CD4-positive, alpha-beta T cell treated with Interleukin-6 at 100 ng/mL for 8 hours (primary cell): ENCODE measurements at places on chromosomes 5 and 9.

GRCh38 chr9:74610523-74611061 lies 113.5 kb downstream of the RORB start:
- DNase-seq: no peak

DNA sequence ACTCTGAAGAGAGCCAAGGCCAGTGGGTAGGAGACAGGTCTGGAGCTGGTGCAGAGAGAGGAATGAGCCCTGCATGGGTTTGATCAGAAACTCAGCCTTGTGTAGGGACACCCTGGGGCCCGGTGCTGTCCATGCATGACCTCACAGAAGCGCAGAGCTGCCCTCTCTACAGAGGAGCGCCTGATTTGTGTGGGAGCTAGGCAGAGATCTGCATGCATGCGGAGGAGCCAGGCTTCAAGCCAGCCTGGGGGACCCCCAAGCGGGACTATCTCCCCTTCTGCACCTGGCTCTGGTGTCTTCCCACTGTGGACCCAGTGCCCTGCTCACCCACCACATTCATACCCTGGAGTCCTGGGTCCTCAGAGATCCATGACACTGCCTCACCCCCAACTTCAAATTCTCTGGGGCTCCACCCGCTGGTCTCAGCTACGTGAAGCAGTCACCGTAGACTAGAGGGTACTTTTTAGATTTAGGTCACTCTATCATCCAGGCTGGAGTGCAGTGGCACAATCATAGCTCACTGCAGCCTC lies 2.6 kb upstream of the LCN2 start:
- no peak for DNase-seq

DNA sequence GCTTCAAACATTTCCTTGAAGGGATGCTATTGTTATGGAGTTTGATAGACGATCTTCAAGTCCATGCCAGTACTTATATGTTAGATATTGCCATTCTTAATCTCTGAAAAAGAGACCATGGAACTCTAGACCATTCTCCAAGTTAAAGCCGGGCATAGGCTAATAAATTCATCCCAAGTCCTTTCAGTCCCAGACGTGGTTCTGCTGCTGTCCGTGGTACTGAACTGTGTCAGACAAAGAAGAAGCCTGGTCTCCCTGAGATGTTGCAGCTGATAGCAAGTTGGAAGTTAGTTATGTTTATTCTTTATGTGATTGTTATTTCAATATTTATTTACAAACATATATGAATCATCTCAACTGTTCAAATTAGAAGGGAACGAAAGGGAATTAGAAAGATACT lies 158.7 kb downstream of the NMUR2 start:
- DNase-seq: no peak

DNA sequence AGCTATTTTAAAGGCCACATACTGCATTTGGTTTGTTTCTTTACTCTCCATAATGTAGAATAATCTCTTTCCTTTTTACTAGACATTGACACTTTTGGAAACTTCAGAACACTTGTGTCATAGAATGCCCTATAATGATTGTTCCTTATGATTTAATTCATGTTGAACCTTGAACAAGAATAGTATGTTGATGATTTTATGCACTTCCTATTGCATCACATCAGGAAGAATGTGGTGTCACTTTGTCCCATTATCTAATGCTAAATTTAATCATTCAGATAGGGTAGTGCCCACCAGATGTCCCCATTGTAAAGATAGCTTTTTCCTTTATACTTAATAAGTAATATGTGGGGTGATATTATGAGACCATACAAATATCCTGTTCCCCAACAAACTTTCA lies 19.4 kb upstream of the DEPDC1B start:
- DNase-seq: no peak

GRCh38 chr5:125654392-125654791 lies 768.8 kb upstream of the GRAMD2B start:
- no peak for DNase-seq

DNA sequence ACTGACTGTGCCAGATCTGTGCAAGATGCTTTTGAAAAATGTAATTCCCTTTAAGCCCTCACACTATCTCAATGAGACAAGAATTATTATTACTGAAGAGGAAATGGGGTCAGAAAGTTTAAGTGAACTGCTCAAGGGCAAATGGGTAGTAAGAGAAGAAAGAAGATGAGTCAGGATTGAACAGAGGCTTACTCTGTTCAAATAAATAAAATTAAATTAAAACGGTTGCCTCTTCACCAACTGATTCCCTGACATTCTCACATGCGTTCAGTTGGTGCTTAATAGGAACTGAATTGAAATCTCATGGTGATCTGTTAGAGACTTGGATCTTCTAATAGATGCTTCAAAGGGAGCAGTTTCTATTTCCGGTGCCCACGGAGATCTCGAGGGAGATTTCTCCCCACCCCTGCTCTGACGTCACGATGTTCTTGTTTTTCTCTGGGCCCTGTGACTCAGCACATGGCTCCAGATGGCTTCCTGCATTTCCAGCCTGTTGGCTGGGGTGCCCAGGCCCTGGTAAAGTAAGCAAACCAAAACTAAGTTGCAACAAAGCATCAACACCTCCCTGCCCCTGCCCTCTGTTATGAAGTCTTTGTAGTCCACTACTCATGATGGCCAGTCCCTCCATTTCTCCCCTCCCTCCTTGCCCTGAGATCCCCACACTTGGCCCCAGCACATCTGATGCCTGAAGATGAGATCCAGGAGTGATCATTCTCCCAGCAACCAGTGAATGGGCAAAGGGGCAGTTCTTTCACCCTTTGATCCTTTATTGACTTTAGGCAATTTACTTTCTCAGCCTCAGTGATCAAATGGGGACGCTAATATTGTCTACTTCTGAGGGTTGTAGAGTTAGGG lies 106.1 kb upstream of the CPEB4 start:
- DNase-seq: peak; percentile 68

DNA sequence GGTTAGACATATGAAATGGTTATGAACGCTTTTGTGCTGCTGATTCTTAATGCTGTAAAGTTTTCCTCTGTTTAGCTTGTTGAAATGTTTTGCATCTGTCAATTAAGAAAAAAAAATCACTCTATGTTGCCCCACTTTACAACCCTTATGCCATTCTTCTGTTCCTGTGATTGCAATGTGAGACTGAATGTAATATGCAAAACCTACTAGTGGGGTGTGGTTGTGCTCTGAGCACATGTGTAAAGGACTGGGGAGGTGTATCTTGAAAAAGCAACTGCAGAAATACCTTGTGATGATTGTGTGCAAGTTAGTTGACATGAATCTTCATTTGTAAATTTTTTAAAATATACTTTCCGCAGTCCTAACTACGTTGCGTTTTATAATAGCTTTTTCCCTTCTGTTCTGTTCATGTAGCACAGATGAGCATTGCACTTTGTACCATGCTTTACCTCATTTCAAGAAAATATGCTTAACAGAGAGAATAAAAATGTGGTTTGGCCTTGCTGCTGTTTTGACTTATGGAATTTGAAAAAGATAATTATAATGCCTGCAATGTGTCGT lies 357.0 kb upstream of the PIK3R1 start:
- DNase-seq: no peak

- no peak for DNase-seq
Observed at GRCh38 chr5:17438027-17438426, 60.0 kb upstream of the TAF11L2 start.

GRCh38 chr9:127558581-127559246 lies 53.4 kb upstream of the STXBP1 start:
- DNase-seq: no peak

- DNase-seq: no peak
Observed at GRCh38 chr5:11322133-11322532, 561.1 kb upstream of the DAP start.

GRCh38 chr5:174189654-174190541 lies 144.4 kb downstream of the NSG2 start:
- DNase-seq: no peak

DNA sequence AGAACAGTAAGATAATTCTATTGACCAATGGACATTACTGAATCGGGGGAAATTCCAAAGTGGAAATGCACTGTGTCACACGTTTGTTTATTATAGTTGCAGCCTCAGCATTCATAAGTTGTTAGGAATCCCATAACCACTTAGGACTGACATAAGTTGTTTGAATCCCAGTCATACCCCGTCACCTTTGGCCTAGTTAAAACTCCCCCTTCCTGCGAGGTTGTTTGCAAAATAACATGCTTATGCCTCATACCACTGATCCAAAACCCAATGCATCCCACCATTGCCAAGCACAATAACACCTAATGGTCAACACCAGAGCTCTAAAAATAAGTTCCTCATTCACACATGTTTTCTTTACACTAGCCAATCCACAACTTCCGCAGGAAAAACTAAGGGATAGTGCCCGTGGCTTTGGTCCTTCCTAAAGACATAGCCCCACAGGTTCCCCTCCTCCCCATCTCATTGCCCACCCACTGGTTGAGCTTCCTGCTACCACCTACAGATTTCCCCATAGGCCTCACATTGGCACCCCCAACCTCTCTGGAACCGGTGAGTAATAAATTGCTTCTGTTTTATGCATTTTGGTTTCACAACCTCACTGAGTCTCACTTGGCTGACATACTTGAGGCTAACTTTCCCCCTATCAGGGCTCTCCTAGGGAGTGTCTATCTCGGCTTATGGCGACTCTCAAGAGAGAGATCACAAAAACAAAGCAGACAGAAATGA lies 42.3 kb upstream of the MUSK start:
- no peak for DNase-seq

GRCh38 chr9:84589542-84589941 lies 80.0 kb upstream of the NTRK2 start:
- DNase-seq: no peak

DNA sequence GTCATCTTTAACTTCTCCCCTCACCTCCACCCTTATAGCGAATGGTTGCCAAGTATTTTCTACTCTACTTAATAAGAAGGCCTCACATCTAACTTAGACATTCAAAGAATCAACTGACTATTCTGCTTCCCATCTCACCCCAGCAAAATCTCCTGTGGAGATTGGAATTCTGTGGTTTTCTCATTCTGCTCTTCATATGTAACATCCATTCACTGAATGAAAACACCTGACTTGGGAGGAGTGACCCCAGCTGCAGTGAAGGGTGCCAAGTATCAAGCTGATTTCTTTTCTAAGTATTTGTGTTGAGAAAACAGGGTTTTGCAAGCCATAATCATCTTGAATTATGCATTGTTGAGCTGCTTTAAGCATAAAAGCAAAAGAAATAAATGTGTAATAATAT lies 42.5 kb upstream of the TAF1L start:
- DNase-seq: no peak

GRCh38 chr5:39158127-39158593 lies 61.2 kb downstream of the FYB1 start:
- no peak for DNase-seq

DNA sequence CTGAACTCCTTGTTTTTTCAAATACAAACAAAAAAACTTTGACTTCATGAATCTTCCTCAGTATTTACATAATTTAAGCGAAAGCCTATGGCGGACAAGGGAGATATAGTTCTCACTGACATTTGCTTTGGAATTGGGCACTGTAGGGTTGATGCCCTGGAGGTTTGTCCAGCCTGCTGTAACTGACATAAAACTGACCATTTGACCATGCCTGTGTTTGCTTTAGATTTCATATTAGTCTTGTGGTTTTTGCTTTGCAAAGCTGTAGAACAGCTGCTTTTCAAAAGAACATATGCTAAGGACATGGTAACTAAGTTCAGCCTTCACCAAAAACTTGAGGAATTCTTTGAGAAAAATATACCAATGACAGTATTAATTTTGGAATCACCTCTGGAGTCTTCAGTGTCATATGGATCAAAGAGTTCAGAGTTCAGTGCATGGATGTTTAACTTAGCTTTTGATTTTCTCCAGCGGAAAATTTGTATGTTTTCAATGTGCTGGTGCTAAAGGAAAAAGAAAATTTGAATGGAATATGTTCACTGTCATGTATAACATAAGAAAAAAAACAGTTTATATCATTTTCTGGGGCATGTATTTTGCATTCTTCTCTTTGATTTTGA lies 1013.1 kb downstream of the NR2F1-AS1 start:
- DNase-seq: no peak

GRCh38 chr5:78638973-78639669 lies 9.5 kb downstream of the LHFPL2 start:
- no peak for DNase-seq

- no peak for DNase-seq
Observed at GRCh38 chr5:21654556-21654955, 1198.6 kb downstream of the CDH12 start.

DNA sequence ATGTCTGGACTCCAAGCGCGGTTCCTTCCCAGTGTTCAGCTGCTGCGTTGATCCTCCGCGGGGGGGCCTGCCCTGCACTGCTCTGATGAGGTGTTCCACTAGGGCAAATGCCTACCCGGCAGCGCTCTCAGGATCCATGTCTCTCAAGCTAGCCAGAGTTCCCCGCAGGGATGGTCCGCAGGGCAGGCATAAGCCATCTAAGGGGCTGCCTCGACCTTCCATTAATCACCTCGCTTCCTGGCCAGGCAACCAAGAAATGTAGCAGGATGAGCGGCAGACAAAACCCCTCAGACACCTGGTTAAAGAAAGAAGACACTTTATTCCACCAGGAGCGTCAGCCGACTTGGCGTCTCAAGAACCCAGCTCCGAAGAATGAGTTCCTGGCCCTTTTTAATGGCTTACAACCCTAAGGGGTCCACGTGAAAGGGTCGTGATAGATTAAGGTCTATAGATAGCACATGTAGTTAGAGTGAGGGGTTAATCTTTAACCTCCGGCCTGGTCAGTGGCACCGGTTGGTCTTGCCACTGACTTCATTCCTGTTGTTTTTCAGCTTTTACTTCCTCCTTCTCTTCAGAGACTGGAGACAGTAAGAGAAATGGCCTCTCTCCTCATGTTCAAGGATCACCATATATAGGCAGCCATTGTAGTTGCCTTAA lies 47.2 kb upstream of the COX7C start:
- DNase-seq: no peak

DNA sequence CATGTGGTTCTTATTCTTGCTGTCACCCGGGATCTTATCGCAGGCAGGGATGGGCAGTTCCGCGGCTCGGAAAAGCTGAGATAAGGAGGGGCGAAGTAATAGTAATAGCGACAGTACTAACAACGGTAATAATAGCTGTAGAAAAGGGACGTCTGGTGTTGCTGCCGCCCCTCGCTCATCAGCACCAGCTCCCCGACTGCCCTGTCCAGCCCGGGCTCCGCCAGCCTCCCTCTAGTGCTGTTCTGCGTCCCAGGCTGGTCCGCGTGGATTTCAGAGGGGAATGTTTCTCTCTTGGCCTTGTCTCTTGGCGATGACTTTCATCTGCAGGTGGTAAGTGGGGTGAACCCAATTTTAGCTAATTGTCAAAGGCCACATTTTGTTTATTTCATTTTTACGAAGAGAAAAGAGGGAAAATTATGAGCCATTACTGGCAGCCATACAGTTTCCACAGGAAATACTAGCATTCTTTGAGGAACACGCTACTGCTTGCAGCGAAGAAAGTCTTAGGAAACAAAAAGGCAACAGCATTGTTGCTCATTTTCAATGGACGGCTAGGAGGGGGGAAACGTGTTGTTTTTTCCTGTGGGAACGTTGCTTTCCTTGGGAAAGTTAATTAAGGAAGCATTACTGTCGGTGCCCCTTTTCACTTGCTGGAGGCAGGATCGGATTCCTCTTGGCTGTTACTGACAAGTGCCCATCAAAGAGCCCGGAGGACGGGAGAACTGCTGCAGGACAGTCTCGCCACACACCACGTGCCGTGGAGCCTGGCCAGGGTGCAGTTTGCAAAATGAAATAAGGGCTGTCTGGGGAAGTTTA lies 762 bp downstream of the SNCAIP start:
- no peak for DNase-seq
